Nucleus accumbens (tissue), 56 donors: ENCODE measurements at places on chromosomes 7 and 10.

GRCh38 chr10:10233229-10233628, 784.4 kb upstream of the CELF2 start:
- DNase-seq, result no peak

DNA sequence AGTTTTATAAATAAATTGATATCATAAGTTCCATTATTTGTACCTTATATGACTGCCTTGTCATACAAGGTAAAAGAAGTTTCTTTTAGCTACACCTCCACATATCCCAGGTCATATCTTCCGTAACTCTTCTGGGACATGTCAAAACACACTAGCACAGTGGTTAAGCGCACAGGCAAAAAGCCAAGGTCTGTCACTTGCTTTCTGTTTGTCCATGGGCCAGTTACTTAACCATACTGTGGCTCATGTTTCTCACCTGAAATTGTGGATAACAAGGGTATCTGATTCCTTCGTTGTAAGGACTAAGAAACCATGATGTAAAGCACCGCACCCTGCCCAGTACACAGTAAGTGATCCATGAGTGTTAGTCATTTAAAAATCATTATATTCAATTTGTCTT, 56.2 kb downstream of the SEMA3D start:
- DNase-seq, result no peak

- no peak for DNase-seq
Observed at GRCh38 chr10:71255550-71255807, 43.1 kb downstream of the UNC5B start.

DNA sequence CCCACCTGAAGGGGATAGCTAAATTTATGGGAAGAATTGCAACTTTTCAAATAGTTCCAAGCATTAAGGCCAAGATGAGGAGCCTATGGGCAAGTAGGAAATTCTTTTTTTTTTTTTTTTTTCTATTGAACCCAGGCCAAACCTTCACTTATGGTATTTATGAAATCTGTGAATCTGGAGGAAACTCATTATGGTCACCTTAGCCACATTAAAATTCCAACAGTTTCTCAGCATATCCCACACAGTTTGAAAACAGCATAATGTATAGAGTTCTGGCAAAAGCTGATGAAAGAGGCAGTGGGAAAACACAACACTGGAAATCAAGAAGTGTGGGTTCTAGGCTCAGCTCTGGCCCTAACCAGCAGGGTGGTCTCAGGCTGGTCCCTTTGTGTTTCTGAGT, 236.9 kb downstream of the PTEN start:
- no peak for DNase-seq

DNA sequence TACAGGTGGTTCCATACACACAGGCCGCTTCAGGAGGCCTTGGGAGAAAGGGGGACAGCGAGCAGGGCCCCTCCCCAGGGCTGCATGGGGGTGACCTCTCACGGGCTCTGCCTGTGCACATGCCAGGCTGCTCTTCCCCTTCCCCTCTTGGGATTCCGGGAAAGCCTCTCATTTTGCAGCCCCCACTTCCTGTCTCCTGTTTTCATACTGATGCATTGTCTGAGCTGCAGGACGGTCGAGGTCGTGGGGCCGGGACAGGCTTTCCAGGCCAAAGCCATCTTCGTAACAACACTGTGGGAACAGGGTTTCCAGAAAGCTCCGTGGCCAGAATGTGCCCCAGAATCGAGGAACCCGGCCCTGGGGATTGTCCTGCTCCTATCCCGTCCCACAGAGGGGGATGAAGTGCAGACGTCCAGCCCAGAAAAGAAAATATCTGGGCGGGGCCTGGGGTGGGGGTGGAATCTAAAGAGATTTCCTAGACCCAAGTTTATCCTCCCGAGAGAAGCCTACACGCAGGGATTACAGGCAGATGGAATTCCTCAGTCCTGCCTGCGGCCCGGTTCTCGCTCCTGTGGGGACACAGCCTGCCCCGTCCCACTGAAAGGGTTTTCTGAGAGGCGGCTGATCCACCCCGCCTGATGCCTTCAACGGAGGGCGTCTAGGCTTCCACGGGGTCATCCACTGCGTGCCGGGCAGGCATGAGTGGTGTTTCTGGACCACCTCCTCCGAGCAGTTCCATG, 29.5 kb upstream of the DNAAF5 start:
- no peak for DNase-seq

DNA sequence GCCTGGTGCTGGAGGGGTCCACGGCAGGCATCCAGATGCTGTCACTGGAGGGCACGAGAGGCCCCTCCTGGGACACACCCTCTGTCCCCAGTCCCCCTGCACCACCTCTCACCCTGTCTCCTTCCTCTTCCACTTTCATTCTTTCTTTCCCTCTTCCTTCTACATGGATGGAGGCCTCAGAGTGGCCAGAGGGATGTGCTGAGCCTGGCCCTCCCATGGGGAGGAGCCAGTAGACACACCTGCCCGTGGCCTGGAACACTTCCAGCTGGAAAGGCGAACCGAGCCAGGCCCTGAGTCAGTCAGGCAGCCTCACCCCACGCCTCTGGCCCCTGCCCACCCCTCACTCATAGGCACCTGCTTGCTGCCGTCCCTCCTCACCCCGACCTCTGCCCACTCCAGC, 55.9 kb upstream of the MXI1 start:
- no peak for DNase-seq

GRCh38 chr7:124618871-124619270, 146.7 kb downstream of the GPR37 start:
- no peak for DNase-seq
